Parietal lobe (tissue), 2 donors: ENCODE measurements at places on chromosomes 16 and 17. TPM values are rescaled to one million over a fixed set of nuclear protein-coding genes. Genes with fewer than 3 reads are reported as not detected.

ADAD2 gene
- total RNA-seq: not detected

SMTNL2 gene
- total RNA-seq: 5.6 TPM

BAHCC1 gene
- 31.3 TPM for total RNA-seq

TBC1D3C gene
- total RNA-seq: 1.9 TPM

CARD14 gene
- total RNA-seq: 0.31 TPM

KRTAP16-1 gene
- not detected for total RNA-seq
